ENCODE measurements at places on chromosomes 3 and 15.

DNA sequence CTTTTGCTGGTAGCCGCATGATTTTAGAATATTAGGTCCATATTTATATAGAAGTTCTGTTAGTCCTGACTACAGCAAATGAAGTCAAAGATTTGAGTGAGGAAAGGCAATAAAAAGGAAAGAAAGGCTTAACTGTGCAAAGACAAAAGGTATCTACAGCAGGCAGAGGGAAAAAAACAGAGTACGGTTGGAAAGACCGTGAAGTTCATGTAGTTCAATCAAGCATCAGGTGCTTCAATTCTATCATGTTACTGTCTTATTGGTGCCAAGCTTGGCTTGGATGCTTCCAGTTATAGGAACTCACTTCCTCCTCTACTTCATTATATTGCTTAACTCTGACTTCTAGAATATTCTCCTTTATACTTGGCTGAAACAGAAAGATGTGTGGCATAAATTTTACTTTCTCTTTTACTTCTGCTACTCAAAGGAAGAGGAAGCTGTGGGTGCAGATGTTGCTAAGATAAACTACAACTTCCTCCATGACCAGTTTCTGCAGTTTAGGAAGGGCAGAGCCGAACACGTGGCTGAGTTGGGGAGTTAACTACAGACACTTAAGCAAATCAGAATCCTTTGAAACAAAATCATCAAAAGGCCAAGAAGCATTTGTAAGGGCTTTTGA is 72.6 kb upstream of the ZBED2 start:
- DNase-seq: peak; percentile 17

GRCh38 chr15:84714821-84715220 is 1.1 kb downstream of the SEC11A start:
- no peak for DNase-seq

DNA sequence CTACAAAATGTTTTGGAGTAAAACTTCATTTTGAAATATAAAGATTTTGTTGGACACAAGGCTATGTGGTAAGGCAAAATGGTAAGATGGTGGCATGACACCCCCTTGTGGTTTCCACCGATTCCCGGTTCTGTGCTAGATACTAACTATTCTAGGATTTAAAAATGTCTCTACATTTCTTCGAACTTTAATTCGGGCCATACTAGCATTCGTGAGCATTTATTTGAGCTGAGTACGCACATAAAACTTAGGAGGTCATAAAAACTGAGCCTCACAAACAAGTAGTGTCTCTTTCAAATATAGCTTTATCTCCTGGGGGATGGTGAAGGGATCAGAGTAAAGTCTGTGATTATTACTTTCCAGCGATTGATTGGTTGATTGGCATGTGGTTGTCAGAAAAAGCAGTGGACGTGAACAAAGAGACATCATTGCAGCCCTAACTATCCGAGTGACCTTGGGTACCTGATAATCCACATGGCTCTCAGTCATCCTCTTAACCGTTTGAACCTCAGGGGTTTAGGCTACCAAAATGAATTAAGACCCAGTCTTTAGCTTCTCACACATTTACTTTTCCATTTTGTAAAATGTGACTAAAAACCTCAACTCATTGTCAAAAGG is 1.1 kb upstream of the ZNF639 start:
- DNase-seq: peak; percentile 52

GRCh38 chr15:35115155-35115725 is 30.1 kb upstream of the NANOGP8 start:
- no peak for DNase-seq

DNA sequence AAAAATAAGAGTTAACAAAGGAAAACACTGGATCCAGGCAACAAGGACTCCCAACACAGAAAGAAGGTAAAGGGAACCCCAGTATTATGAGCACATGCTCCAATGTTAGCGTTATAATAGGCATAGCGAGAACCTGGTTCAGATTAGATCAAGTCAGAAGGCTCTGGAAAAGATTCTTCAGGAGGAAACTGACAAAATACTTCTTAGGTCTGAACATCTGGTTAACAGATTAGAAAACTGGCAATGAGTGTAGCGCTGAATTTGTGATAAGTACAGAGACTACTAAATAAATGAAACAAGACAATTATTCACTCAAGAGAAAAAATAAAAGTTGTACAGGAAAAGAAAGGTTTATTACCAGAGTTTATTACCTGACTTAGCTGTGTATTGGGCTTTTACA is 146.1 kb downstream of the DPH6 start:
- no peak for DNase-seq

- DNase-seq: no peak
Observed at GRCh38 chr3:125961289-125961589, 7.7 kb upstream of the ROPN1B start.

- DNase-seq: no peak
Observed at GRCh38 chr15:70479056-70479455, 284.3 kb downstream of the UACA start.

Measured in fibroblast of skin of scalp (primary cell).